Right ventricle myocardium inferior (tissue), 1 donor: ENCODE measurements at places on chromosomes 5 and 9.

DNA sequence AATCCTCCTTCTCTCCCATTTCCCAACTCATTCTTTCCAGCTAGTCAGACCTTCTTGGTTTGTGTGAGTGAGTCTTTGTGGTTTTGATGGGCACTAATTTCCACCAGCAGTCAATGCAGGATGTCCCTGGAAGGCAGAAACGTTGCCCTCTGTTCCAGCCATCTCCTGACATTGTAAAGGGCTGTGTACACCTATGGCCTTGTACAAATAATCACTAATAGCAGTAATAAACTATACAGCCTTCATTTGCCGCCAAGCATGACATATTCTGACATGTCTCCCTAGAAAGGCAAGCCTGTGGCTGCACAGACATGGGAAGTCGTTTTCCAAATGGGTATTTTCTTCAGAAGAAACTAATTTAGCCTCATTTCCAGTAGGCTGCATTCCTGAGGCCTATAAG is 18.4 kb upstream of the DENND1A start:
- no peak for DNase-seq

DNA sequence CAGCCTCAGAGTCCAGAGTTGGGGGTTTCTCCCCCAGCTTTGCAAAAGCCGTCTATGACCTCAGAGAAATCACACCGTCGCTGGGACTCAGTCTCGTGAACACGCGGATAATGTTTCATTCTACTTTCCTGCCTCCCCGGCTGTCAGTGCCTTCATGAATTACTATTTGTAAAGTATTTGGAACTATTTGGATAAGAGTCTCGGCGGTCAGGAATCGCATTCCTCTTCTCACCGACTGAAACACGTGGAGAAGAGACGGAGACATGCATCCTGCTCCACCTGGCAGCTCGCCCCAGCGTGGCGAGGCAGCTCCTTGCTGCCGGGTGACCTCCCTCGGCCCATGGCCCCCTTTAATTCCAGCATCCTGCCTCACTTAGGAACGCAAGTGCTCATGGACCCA is 23.9 kb downstream of the IRX2 start:
- DNase-seq = no peak

GRCh38 chr9:134489621-134490408 is 151.8 kb upstream of the COL5A1 start:
- DNase-seq = no peak

DNA sequence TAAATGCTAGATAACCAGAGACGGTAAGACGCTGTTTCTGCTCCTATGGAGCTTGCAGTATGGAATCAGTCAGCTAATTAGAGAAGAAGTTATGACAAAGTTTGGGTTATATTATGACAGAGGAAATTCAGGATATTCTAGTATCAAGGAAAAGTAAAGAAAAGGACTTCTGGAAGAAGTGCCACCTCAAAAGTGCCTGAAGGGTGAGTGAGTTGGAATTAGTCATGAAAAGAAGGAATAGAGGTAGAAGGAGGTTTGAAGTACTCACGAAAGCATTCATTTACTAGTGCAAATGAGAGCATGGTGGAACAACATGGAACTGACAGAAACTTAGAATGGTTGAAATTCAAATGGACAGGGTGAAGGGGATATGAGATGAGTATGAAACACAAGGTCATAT is 40.4 kb upstream of the MTAP start:
- no peak for DNase-seq

GRCh38 chr9:4935001-4935672 is 49.9 kb upstream of the JAK2 start:
- DNase-seq = no peak

DNA sequence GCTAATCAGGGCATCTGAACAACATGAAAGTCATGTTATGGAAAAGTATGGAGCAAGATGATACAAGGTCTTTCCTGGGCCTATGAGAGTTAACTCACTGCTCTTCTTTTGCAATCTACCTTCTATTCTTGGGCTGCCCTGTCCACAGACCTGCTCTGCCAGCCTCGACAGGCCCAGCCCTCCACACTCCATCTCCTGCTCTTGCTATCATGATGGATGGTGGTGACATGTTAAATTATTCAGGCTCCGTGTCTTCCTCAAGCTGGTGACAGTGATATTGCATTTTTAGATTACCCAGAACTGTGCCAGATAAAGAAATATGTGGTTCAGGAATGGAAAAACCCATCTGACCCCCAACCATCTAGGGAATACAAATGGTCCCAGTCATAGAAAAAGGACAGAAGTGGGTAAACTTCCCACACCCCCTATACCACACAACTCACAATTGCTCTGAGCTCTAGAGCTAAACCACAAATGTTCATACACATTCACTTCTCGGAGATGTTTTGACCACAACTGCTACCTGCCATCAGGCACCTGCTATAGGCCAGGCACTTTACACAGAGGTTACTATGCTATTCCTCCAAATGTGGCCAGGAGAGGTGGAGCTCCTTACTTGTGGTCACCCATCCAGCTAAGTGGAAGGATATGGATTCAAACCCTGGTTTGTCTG is 311.3 kb downstream of the ASTN2 start:
- DNase-seq = no peak

DNA sequence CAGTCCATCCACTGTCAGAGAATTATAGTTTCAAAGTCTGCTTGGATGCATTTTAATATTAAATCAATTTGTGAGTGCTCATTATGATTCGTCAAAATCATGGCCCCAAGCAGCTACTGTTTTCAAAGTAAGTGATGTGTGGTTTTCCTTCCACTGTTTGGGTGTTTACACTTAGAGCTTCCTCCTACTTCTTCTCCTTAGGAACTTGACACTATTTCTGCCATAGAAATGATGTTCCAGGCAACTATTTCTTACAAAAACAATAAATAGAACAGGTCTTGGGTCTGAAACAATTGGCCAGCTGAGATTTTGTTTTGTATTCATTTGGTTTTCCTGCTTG is 132.8 kb upstream of the RAI14 start:
- no peak for DNase-seq

DNA sequence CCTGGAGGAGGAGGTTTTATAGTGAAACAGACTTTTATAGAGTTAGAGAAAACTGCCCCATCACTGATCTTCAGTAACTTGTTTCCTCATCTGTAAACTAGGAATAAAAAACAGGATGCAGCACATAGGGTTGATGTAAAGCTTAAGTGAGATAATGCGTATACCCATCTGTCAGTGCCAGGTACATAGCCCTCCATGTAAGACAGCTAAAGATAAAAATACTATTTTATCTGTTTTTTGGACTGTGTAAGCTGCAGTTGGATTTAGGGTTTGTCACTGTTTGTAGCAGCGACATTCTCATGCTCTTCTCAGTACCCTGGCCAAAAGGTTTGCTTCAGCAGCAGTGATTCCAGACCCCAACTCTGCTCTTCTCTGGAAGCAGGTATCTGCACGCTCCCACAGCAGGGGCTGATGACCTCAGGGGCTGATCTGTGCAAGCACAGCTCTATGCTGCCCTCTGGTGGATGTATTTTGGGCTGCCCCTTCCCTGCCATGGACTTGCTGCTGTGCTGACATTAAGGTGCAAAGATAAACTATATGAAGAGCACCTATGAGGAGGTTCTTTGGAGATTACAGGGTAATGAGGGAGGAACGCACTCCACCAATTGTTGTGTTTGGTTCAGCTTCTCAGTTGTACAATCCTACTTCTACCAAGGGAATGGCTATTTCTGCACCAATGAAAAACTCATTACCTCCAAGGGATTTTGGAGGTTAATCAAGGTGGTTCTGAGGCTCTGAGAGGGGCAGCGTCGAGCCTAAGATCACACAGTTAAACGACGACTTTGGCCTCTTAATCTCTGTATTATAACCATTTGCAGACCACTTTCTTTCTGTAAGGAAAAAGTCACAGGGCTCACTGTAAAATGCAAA is 13.1 kb downstream of the HMHB1 start:
- peak; percentile 76 for DNase-seq

DNA sequence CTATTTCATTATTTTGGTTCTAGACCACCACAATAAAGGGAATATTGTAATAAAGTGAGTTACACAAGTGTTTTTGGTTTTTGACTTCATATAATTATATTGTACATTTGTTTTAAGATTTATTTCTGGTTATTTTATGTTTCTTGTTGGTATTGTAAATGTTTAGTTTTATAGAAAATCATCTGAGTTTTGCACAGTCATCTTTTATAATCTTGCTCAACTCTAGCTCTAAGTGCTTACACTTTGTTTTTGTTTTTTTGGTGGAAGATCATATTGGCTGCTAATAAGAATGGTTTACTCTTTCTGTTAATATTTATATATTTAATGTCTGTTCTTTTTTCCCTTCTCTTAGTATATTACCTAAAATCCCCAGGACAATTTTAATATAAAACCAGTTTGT is 135.0 kb downstream of the CNTLN start:
- no peak for DNase-seq

- DNase-seq = no peak
Observed at GRCh38 chr9:81225596-81225995, 463.8 kb downstream of the TLE1 start.

- no peak for DNase-seq
Observed at GRCh38 chr5:142644127-142644526, 41.8 kb downstream of the FGF1 start.

DNA sequence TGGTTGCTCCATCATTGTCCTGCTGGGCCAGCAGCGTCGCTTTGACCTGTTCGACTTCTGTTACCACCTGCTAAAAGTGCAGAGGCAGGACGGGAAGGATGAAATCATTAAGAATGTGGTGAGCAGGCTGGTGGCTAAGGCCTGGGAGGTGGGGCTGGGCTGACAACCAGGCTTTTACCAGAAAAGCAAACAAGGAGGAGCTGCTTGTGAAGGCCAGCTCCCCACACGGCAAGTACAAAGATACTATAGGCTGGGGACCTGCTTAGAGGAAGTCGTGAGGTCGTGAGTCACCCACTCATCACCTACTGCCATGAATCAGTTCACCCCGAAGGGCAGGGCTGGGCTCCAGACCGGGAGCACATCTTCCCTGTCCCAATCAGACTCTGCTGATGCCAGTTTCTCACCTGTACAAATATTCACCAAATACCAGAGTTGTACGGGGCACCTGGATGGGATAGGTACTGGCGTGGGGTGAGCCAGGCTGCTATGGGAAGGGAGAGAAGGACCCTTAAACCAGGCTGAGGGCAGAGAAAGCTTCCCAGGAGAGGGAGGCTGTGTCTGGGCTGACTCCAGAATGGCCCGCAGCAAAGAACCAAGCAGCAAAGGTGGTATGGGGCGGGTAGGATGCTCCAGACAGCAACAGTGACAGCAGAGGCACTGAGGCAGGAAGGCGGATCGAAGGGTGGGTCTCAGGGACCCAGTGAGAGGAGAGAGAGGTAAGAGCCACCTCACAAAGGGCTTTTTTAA is 69.3 kb upstream of the NIPAL4 start:
- no peak for DNase-seq

- no peak for DNase-seq
Observed at GRCh38 chr5:1833264-1834021, 32.2 kb downstream of the NDUFS6 start.

DNA sequence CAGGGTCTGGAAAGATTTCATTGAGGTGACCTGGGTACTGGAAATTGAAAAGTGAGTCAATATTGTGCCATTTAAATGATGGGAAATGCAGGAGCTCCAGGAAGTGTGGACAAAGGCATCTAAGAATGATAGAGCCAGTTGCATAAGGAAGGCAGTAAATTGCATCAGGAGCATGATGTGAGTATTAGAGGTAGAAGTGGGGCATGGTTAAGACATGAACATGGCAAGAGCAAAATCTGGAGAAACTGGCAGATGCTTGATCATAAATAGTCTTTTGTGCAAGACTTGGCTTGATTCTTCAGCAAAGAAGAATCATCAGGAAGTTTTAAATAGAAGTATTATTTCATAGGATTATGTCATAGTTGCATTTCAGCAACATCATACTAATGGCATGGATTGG is 157.4 kb upstream of the PUM3 start:
- no peak for DNase-seq

- DNase-seq = no peak
Observed at GRCh38 chr9:125691869-125692268, 15.1 kb downstream of the MAPKAP1 start.

DNA sequence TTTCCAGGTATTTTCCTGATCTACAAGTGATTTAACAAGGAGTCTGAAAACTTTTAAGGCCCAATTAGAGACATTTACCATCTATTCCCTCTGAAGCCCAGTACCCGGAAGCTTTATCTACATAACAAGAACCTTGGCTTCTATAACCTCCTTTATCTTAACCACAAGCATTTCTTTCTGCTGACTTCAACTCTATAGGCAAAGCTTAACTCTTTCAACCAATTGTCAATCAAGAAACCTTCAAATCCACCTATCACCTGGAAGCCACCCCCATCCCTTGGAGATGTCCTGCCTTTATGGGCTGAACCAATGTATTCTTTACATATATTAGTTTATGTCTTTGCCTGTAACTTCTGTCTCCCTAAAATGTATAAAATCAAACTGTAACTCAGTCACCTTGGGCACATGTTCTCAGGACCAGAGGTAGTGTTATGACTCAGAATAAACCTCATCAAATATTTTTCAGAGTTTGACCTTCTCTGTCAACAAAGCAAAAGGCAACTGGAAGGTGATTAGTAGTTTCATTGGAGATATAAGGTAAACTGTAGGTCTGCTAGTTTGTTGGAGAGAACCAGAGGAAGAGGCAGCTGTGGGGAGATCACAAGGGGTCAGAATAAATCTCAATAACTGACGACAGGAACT is 13.0 kb upstream of the RIMOC1 start:
- DNase-seq = no peak

- DNase-seq = no peak
Observed at GRCh38 chr5:53779541-53779981, 219.1 kb downstream of the NDUFS4 start.

GRCh38 chr9:16191691-16192402 is 639.0 kb downstream of the CCDC171 start:
- DNase-seq = peak; percentile 88

DNA sequence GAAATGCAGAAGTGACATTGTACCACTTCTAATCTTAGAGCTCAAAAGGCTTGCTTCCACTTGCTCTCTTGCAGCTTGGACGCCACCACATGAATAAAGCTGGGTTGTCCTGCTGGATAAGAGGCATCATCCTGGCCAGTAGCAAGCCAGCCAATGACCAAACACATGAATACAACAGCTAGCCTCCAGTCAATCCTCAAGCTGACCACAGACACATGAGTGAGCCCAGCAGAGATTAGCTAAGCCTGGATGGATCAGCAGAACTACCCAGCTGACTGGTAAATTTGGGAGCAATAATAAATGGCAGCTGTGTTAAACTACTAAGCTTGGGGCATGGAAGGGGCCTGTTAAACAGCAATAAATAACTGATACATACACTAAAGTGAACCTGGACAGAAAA is 121.1 kb upstream of the SLC12A2 start:
- DNase-seq = peak; percentile 43

DNA sequence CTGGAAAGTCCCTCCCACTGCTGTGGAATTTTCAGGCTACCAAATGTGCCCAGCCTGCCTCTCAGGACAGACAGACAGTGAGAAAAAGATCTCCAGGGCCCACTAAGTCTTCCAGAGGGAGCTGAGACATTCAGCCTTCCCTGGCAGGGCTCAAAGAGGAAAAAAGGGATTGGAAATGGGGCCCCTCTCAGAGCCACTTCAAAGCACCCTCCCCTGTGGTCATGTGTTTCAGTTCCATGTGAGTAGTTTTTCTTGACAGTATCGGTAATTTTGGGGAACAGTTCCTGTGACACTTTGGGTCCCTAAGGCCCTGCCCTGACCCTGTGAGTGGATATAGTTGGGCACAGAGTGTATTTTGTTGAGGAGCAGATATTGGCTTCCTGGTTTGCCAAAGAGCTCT is 25.0 kb downstream of the LARP1 start:
- DNase-seq = no peak
